CD4-positive, CD25-positive, alpha-beta regulatory T cell (primary cell): ENCODE measurements at places on chromosomes 16 and 17. TPM values are rescaled to one million over a fixed set of nuclear protein-coding genes. Genes with fewer than 3 reads are reported as not detected.

SLC22A31 gene
- total RNA-seq, result not detected

GPR139 gene
- not detected for total RNA-seq

DNA sequence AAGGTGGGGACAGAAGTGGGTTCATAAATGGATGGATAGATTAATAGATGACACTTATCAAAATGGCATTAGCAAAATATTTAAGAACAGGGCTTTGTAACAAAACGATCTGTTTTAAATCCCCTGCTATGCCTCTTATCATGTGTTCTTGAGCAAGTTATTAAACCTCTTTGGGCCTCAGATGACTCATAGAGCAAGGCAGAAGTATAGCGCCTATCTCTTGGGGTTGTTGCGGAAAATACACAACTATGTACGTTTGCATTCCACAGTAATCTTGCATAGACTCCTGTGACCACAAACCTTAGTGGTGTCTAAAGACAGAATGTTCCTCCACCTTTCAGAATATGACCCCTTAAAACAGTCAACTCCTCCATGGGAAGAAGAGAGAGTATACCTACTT is 116.8 kb downstream of the CDYL2 start:
- no peak for DNase-seq
- no peak overlapping the region for H3K4me3 ChIP-seq
- no peaks in the 10 kb centered on the region for H3K4me1 ChIP-seq
- H3K27me3 ChIP-seq, result no peaks in the 10 kb centered on the region
- no peak overlapping the region for H3K27ac ChIP-seq

- no peaks in the 10 kb centered on the region for H3K27me3 ChIP-seq
- H3K36me3 ChIP-seq, result no peaks in the 10 kb centered on the region
- no peaks in the 10 kb centered on the region for H3K4me1 ChIP-seq
- H3K4me3 ChIP-seq, result no peak overlapping the region
- no peak overlapping the region for H3K27ac ChIP-seq
- no peak for DNase-seq
Measured at GRCh38 chr17:42039794-42040763, 10.3 kb downstream of the C17orf113 start.

DNA sequence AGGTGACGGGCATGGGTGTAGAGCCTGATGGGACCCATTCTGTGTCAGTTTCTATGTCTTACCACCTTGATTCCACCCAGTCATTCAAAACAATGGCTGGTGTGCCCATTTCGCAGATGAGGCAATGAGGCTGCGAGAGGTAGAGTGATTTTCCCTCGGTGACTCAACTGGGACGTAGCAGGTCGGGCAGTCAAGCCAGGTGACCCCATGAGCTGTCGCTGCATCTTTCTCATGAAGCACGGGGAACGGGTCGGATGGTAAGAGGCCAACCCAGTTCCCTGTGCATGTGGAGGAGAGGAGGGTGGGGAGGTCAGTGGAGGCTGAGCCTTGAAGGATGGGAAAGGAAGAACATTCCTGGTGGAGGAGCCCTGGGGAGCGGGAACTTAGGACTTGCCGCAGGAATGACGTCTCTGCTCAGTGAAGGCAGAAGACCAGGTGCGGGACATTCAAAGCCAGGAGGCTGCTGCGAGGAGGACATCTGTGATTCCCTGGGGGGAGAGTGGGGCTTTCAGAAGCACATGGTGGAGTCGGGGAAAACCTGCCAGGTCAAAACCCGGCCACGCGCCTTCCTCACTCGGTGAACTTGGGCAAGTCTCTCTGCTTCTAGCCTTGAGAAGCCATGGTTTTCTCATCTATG is 1.1 kb downstream of the IL21R start:
- H3K4me3 ChIP-seq, result peak overlapping the region; percentile 94
- peaks cover 62% of the 10 kb centered on the region for H3K4me1 ChIP-seq
- peak; percentile 68 for DNase-seq
- H3K27me3 ChIP-seq, result no peaks in the 10 kb centered on the region

DNA sequence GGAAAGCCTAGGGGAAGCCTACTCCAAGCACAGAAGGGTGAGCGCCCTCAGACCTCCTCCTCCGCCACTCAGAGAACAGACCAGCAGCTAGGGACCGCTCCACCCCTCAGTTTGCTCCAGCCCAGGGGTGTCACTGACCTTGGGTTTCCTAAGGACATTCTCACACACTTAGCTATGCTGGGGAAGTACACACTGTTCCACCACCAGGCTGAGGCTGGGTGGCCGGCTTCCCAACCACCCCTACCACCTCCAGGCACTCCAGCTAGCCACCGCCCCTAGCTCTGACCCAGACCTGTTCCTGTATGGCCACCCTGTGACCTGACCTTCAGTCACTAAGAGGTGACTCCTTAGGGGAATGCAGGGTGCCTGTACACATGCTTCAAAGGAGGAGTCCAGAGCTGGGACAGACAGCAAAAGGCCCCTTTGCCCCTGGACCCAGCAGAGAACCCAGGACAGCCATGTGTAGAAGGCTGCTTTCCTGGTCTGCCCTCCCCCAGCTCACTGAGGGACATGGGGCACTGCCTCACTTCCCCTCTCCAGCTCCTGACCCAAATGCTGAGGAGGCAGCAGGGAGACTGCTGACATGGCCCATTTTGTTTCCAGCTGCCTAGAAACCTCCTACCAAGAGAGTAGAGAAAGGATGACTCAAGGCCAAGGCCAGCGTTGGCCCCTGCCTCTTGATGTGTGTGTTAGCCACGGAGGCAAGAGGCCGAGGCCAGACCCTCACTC is 6.7 kb downstream of the HSPB9 start:
- no peak for DNase-seq
- no peak overlapping the region for H3K4me3 ChIP-seq
- peaks cover 25% of the 10 kb centered on the region for H3K4me1 ChIP-seq
- H3K36me3 ChIP-seq, result peaks cover 69% of the 10 kb centered on the region
- H3K27me3 ChIP-seq, result no peaks in the 10 kb centered on the region
